HTR-8/SVneo (cell line): ENCODE measurements at places on chromosomes 7 and 10.
A peak's percentile ranks its signal among the peaks of the same experiment; 100 is the strongest.

- peak; percentile 32 for DNase-seq
Measured at GRCh38 chr10:127196282-127197153, at the start of gene INSYN2A. Gene INSYN2A, minus strand, starts transcription at chr10:127196591. Its CDS starts 20,196 bp downstream, at chr10:127176395.

DNA sequence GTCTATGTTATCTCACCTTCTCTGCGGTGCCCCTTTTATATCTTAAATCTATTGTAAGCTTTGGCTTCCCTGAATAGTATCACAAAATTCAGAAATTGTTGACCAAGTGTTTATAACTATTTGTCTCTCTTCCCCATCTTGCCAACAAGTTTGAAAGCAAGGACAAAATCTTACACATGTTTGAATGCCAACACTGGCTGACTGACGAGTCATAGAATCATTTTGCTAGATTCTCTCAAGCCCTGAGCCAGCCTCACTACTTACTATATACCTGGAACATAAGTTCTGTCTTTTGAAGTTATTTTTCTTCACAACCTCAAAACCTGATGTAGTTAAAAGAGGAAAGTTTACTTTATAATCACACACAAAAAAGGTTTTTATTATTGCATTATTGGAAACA is 700.7 kb downstream of the PHTF2 start:
- no peak for DNase-seq

- DNase-seq = no peak
Measured at GRCh38 chr10:33352175-33352574, 17.7 kb upstream of the NRP1 start.

GRCh38 chr7:6709808-6710207 is 3.1 kb upstream of the ZNF12 start:
- DNase-seq = no peak

- DNase-seq = no peak
Measured at GRCh38 chr10:80394358-80394916, 13.9 kb upstream of the PRXL2A start.

- no peak for DNase-seq
Measured at GRCh38 chr7:24409431-24410024, 125.5 kb downstream of the NPY start.

DNA sequence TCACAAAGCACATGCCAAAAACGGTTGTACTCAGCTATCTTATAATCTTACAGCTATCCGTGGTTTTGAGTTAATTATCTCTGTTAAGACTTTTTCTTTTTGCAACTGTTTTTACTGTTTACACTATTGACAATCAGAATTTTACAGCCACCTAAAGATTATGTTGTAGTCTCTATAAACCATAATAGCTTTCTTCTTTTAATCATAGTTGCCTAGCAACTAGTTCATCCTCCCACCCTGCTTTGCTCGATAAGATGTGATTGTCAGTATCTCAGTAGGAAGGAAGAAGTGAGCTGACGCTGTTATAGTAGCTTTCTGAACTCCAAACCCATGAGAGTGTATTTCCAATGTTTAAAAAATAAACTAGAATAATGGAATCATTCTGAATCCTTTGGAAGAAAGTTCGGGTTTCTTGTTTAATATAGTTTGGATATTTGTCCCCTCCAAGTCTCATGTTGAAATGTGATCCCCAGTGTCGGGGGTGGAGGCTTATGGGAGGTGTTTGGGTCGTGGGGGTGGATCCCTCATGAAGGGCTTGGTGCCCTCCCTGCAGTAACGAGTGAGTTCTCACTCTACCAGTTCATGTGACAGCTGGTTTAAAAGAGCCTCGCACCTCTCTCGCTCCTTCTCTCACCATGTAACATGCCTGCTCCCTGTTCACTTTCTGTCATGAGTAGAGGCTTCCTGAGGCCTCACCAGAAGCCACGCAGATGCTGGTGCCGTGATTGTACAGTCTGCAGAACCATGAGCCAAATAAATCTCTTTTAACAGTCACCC is 68.1 kb downstream of the SVOPL start:
- no peak for DNase-seq

- DNase-seq = no peak
Measured at GRCh38 chr10:122710576-122710975, 10.9 kb upstream of the C10orf120 start.

DNA sequence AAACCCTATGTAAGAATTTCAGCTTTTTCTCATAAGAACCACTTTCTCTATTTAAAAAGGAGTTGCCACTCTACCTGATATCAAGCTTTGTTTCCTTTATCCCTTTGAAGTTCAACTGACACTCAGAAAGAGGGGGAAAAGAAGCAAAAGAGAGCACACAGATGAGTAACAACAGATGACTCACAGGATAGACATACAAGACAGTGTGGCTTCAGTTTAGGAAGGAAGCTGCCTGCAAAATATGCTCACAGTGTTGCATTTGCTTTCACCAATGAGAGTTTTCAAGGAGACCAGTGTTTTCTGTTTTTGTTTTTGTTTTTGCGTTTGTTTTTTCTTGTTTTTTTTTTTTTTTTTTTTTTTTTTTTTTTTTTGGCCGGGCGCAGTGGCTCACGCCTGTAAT is 1181.6 kb downstream of the DNAJB9 start:
- DNase-seq = peak; percentile 0

- no peak for DNase-seq
Measured at GRCh38 chr10:3612183-3613001, 172.6 kb downstream of the KLF6 start.

GRCh38 chr10:121974019-121974534 is 940 bp downstream of the NSMCE4A start:
- DNase-seq = no peak

GRCh38 chr10:72728462-72728861 is 36.5 kb downstream of the MCU start:
- no peak for DNase-seq

DNA sequence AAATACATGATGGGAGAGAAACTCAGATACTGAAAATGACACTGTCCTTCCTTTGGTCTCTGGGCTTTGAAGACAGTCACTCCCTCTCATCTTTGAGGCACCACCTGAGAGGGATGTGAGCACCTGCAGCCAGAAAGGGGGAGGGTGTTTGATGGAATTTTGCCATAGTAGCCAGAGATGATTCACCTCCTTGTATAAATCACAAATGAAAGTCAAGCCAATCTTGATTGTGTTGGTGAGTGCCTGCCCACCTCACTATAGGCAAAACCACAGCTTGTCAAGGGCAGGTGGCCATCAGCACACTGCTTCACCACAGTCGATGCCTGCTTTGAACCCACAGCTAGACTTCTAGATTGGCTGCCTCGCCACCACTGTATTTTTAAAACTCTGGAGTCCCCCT is 48.2 kb downstream of the PON1 start:
- DNase-seq = no peak

DNA sequence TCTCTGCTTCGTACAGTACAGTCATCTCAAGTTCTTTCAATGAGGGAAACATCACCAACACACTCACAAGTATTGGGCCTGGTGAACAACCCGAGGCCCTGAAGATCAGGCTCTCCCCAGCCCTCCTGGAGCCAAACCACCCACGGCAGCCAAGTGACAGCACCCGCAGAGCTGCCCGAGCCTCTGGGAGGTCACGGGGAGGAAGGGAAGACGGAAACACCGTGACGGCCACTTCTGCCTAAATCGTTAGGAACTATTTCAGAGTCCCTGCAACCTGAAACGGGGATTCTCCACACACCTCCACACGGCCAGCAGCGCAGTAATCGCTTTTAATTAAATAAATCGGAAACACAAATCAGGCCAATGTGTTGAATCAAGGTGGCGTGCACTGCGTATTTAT is 222.6 kb downstream of the MAD1L1 start:
- DNase-seq = no peak

GRCh38 chr7:129840757-129841156 is 112.0 kb downstream of the UBE2H start:
- DNase-seq = no peak

DNA sequence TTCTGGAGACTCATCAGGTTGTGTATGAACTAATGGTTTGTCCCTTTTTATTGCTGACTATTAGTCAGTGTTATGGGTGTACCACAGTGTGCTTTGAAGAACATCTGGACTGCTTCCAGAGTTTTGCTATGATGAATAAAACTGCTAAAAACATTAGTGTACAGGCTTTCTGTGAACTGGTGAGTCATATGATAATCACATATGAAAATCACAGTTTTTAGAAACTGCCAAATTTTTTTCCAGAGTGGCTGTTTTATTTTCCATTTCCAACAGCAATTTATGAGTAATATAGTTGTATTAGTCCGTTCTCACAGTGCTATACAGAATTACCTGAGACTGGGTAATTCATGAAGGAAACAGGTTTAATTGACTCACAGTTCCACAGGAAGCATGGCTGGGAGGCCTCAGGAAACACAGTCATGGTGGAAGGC is 281.2 kb upstream of the VSTM2A start:
- DNase-seq = no peak

- no peak for DNase-seq
Measured at GRCh38 chr10:33494694-33495265, 160.3 kb upstream of the NRP1 start.

GRCh38 chr7:40915071-40915470 is 780.3 kb downstream of the SUGCT start:
- no peak for DNase-seq

DNA sequence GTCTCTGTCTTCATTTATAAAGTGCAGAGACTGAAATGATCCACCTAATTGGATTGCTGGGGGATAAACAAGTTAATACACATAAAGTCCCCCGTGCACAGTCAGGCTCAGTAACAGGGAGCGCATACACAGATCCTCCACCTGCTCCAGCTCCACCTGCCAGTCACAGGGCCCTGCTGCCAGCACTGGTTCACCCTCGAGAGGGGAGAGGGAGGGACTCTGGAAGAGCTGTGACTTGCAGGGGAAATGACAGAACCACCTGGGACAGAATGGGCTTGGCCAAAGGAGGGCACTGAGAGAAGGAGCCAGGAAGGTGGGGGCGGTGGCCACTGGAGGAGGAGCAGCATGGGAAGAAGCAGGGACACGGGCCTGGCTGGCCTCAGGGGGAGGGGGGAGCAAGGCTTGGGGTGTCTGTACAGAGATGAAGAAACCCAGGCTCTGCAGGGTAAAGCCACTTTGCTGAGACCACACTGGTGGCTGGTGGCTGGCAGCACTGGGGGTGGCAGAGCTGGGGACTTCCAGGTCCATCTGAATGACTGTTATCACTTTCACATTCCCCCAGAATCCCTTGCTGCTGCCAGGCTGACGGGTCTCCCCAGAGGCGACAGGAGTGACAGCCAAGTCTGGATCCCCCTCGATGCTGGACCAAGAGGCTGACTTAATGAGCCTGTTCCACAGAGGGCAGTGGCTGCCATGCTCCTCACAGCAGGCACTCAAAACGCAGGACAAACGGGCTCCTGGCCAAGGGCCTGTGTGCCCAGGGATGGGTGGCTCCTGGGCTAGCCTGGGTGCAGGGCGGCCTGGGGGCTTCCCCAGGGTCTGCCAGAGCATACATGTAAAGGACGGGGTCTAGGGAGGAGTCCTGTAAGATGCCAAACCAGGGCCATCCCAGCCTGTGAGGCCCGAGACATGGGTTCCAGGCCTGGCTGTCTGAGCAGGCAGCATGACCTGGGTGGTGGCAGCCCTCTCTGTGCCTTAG is 151.1 kb downstream of the SH3PXD2A start:
- DNase-seq = no peak

- peak; percentile 32 for DNase-seq
Measured at GRCh38 chr7:157136372-157136771, 2.4 kb upstream of the UBE3C start.

- DNase-seq = no peak
Measured at GRCh38 chr10:54434782-54435181, 366.2 kb downstream of the PCDH15 start.

GRCh38 chr7:7946486-7946885 is 22.1 kb upstream of the GLCCI1 start:
- DNase-seq = no peak

GRCh38 chr10:110163192-110163773 is 44.1 kb upstream of the MXI1 start:
- DNase-seq = no peak

DNA sequence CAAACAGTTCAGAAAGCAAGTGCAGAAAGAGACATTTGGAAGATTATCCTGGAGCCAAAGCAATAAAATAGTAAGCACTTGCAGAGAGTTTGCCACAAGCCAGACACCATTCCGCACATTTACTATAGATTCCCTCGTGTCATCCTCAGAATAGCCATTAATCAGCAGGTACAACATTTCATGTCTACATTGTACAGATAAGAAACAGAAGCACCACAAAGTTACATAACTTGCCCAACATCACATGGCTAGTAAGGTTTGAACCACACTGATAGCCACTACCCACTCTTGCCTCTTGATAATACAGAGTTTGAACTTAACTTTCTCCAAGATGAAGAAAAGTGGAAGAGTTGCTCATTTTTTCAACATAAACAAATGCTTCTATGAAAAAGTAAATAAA is 40.6 kb upstream of the GHITM start:
- no peak for DNase-seq

- no peak for DNase-seq
Measured at GRCh38 chr7:112081778-112082177, 124.4 kb downstream of the DOCK4 start.

DNA sequence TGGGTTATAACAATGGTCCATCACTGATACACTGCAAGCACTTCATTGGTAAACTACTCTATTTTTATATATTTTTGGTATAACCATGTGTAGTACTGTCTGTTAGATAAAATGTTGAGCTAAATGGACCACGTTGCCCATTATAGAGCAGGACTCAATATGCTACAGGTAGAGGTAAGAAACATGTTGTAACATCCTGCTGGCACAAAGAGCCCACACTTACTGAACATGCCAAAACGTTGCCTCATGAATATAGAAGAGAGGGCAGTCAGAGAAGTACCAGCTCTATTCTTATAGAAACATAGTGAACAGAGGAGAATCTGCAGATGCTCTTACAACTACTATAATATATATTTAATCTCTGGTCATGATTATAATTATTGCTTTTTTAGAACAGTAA is 18.4 kb upstream of the MET start:
- DNase-seq = no peak

DNA sequence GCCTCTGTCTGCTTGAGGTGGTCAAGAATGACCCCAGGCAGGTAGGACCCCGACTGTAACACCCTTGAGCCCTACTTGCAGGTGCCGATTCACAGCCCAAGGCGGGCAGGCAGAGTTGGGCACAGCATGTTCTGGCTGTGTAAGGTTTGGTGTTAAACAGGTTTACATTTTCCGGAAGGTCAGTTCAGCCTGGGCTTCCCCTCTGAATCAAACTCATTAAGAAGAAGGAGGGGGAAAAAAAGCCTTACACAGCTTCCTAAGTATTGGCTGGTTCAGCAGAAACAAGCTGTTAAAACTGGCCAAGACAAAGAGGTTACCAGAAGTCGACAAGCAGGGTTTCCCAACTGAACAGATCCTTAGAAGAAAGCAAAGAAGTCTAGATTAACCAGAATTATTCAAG is 132.7 kb downstream of the PRPF18 start:
- DNase-seq = no peak

DNA sequence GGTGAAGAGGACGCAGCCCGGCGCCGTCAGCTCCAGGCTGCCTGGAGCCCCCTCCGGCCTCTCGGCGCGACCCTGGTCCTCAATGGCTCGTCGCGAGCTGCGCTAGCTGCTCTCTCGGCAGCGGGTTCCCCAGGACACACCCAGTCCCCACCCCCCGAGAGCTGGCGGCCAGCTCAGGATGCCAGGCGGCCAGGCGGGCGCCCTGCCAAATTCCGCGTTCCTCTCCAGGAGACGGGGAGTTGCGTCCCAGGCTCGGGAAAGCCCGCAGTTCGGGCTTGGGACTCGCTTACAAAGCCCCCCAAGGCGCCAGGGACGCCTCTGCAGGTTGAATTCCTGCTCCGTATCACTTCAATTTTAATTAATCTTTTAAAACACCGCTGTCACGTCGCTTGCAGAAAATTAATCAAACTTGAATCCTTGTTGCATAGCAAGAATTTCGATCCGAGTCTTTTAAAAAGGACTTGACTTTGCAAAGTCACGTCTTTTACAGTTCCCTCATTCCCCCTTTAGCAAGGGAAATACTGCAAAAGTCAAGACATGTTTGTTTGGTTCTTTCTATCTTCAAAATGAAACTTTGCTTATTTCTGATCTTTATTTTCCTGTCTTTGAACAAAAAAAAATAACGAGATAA is 28.2 kb downstream of the SKIDA1 start:
- peak; percentile 87 for DNase-seq
